Activated naive CD8-positive, alpha-beta T cell treated with anti-CD3 and anti-CD28 coated beads for 36 hours (primary cell): ENCODE measurements at places on chromosomes 2 and 18.
A peak's percentile ranks its signal among the peaks of the same experiment; 100 is the strongest.

DNA sequence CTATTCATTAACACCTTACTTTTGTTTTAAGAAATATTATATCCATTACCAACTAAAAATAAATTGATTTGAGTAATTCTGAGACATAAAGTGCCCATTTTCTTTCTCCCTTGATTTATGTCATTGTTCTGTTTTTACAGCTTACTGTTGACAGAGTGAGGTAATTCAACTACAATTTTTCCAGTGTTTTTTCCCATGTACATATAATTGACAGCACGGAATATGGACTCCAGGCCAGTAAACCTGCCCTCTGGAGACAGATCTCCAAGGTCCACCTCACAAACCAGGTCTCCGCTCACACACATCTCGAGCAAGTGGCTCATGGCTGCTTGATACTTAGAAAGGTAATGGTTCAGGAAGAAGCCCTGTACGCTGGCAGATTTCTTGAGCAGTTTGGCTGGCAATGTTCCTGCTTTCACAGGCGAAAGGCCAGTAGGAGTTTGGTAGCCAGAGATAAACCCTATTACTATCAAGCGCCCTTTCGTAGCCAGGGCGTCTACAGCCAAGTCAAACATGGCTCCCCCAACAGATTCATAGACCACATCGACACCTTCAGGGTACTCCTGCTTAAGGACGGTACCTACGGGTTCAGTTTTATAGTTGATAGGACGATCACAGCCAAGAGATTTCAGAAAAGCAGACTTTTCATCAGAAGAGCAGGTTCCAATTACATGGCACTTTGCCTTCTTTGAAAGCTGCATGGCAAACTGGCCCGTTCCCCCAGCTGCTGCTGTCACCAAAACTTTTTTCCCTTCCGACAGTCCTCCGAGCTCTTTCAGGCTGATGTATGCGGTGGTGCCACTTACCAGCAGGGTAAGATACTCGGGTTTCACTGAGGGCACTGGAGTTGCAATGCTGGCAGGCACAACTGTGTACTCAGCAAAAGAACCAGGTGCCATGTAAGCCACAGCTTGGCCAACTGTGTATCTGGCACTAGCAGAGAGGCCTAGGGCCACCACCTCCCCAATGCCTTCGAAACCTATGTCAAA is 7.4 kb downstream of the PTGR3 start:
- no peak overlapping the region for H3K27ac ChIP-seq
- H3K27me3 ChIP-seq: peaks cover 19% of the 10 kb centered on the region
- H3K36me3 ChIP-seq: peaks cover 20% of the 10 kb centered on the region

DNA sequence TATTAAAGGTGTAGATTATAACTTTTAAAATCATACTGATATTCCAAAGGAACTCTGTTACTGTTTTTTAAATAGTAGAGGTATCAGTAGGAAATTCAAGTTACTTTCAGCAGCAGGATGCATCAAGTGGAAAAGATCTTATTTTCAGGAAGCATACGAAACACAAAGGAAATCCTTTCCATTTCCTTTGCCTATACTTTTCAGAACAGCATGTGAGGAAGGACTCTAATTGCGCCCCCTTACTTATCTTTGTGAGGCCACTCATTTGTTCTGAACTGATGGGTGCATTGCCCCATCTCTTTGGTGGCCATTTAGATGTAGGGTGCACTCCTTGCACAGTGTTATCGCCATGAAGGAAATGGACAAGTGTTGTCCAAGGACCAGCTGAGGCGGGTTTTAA is 145.3 kb downstream of the BABAM2 start:
- no peak for DNase-seq
- no peak overlapping the region for H3K27ac ChIP-seq
- peaks cover 20% of the 10 kb centered on the region for H3K4me1 ChIP-seq
- H3K36me3 ChIP-seq: peaks cover 4% of the 10 kb centered on the region
- H3K27me3 ChIP-seq: no peaks in the 10 kb centered on the region

GRCh38 chr2:198351647-198352046 is 547.3 kb downstream of the PLCL1 start:
- peaks cover 27% of the 10 kb centered on the region for H3K27me3 ChIP-seq
- peaks cover 2% of the 10 kb centered on the region for H3K4me1 ChIP-seq
- H3K27ac ChIP-seq: no peak overlapping the region
- H3K36me3 ChIP-seq: no peaks in the 10 kb centered on the region

DNA sequence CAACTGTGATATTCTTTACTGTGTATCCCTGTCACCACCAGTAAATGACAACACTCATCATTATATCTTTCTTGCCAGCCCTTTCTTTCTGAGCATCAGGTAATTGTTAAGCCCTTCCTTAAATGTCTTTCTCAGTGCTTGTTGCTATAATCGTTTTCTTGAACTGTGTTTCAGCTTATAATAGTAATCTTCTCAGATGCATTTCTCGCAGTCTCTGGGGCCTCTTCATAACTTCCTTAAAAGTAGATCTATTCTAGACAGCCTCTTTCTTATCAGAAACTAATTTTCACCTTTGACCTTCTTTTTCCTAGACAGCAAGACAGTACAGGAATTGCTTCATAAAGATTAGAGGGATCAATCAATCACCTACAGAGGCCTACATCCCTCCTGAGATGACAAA is 648.1 kb downstream of the CPS1 start:
- H3K4me3 ChIP-seq: no peak overlapping the region
- H3K36me3 ChIP-seq: no peaks in the 10 kb centered on the region
- H3K4me1 ChIP-seq: no peaks in the 10 kb centered on the region
- no peak for DNase-seq
- no peak overlapping the region for H3K27ac ChIP-seq

GRCh38 chr18:2979871-2980790 is 32.8 kb downstream of the LPIN2 start:
- H3K27me3 ChIP-seq: no peaks in the 10 kb centered on the region
- peak overlapping the region; percentile 88 for H3K27ac ChIP-seq
- peak overlapping the region; percentile 79 for H3K4me3 ChIP-seq
- H3K36me3 ChIP-seq: peaks cover 45% of the 10 kb centered on the region
- DNase-seq: no peak
- peaks cover 84% of the 10 kb centered on the region for H3K4me1 ChIP-seq

DNA sequence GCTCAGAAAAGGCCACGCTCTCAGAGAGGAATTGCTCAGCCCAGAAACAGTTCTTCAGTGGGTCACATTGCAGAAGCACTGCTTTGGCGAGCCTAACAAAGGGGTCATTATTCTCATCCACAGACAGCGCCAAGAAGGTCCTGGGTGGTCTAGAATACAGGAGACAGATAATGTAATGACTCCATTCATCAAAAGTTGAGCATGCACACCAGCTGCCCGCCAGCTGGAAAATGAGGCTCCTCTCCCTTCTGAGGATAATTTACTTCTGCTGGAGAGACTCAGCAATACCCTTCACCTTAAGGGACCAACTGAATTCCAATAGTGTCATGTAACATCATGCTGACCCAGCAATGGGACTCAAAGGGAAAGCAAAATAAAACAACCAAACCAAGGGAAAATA is 79.9 kb downstream of the TRIB2 start:
- no peak for DNase-seq
- H3K4me3 ChIP-seq: no peak overlapping the region
- H3K27me3 ChIP-seq: no peaks in the 10 kb centered on the region
- no peak overlapping the region for H3K27ac ChIP-seq
- H3K36me3 ChIP-seq: peaks cover 11% of the 10 kb centered on the region
